Caco-2 (cell line): ENCODE measurements at places on chromosomes 5 and 9. TPM values are rescaled to one million over a fixed set of nuclear protein-coding genes. Genes with fewer than 3 reads are reported as not detected.

Gene SYK
- total RNA-seq: 4.6 and 5.3 TPM in 2 replicates

Gene RMND5B
- total RNA-seq: 45.6 and 48.4 TPM in 2 replicates

Gene ITK
- not detected in 2 replicates for total RNA-seq

Gene PTPA
- 100 and 107 TPM in 2 replicates for total RNA-seq

Gene ACTL7A
- not detected in 2 replicates for total RNA-seq

Gene PRKACG
- total RNA-seq: not detected in 2 replicates

Gene ADGRD2
- not detected in 2 replicates for total RNA-seq
